Esophagus squamous epithelium (tissue), 5 donors: ENCODE measurements at places on chromosomes 13 and 19.

DNA sequence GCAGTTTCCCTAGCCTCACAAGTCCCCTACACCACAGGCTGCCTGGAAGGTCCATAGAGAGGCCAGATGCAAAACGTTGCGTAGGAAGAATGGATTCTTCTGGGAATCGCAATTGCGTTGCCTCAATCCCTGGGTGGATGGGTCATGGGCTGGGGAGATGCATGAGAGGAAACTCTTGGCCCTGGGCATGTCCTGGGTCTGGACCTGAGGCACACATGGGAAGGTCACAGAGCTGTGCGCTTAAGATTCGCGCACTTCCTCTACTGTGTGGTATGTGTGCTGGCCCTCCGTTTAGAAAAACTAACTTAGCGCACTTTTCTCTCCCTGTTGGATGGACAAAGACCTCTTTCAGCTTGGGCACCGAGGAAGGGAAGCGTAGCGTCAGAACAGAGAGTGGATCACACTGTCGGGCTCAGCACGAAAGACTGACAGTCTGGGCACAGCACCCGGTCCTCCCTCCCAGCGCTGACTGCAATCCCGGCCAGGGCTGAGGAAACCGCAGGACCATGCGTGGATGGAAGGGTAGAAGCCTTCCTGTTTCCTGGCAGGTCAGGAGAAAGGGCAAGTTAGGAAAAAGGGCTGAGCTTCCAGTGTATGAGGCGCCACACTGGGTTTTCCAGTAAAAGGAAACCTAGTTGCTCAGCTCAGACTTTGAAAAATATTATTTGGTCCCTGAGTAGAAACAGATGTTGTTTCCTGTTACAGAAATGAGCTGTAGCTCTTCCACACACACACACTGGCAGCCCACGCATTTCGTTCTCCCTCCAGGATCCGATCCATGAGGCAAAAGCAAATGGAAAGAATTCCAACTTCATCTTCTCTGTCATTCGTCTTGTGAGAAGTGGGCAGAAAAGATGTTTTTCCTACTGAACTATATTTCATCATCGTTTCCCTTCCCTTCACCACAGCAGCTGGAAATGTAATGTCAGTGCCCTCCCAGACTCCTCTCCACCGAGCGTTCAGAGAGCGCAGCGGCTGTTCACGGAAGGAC is 86.0 kb downstream of the ING1 start:
- no peak for DNase-seq

DNA sequence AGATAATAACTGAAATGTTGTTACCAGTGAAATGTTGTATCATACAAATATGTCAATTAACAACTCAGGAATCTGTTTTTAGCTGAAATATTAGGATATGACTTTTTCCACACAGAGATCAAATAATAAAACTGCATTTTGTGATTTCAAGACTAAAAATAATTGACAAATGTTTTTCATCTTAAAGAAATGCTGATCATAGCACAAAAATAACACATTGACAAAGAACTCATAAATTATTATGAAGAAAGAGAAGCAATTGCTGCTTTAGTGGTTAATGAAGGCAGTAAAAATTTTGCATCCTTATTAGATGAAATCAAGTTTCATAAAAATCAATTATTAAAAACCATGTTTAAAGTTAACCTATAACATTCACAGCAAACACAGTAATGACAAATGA is 1417.3 kb downstream of the OLFM4 start:
- DNase-seq: no peak

DNA sequence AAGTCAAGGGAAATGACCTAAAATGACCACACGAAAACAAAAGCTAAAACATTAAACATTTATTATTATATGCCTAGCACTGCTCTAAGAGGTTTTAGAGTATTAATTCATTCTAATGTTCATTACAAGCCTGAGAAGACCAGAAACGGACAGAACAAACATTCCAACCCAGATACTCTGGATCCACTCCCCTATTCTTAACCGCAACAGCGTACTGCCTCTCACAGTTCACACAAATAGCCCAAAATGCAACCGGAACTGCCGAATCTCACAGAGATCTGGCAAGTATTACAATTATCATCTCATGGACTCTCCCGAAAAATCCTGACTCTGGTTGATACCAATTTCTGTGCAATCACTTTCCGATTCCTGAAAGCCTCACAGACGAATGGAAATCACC is 1.4 kb downstream of the ZNF780B start:
- no peak for DNase-seq

- DNase-seq: no peak
Measured at GRCh38 chr13:44050450-44051063, 170.9 kb downstream of the LACC1 start.

DNA sequence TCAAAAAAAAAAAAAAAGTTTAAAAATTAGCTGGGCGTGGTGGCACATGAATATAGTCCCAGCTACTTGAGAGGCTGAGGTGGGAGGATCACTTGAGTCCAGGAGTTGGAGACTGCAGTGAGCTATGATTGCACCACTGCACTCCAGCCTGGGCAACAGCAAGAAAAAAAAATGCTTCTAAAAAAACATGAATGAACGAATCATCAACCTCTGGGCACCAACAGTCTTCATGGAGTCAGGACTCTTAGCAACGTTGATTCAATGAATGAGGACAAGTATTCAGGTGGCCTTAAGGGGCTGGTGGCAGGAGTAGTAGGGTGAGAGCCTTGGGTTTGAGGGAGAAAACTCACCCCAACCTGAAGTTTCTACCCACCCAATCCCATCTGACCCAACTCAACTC is 20.6 kb upstream of the OLFM2 start:
- DNase-seq: no peak

DNA sequence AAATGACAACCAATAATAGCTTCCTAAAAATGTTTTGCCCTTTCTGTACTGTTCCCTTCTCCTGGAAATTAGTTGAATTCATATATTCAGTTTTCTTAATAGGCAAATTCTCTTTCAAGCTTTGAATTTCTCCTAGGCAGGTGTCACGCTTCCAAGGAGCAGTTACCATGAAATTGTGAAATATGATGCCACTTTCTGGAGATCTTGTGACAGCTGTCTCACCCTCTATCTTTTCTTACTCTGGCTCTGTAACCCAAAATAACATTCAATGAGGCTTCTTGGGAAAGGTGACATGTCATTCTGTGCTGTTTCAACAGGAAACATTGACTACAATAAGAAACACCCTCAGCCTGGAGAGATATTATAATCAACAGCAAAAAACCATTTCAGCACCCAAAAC is 80.3 kb upstream of the MRI1 start:
- DNase-seq: no peak

GRCh38 chr13:18978447-18978846 is 203.2 kb downstream of the TUBA3C start:
- no peak for DNase-seq
